ENCODE measurements at places on chromosomes 6 and 20.

GRCh38 chr6:22239261-22239921 lies 57.4 kb downstream of the PRL start:
- H3K27ac ChIP-seq = no peak overlapping the region
- peaks cover 2% of the 10 kb centered on the region for H3K4me1 ChIP-seq
- DNase-seq = no peak
- H3K36me3 ChIP-seq = no peaks in the 10 kb centered on the region

DNA sequence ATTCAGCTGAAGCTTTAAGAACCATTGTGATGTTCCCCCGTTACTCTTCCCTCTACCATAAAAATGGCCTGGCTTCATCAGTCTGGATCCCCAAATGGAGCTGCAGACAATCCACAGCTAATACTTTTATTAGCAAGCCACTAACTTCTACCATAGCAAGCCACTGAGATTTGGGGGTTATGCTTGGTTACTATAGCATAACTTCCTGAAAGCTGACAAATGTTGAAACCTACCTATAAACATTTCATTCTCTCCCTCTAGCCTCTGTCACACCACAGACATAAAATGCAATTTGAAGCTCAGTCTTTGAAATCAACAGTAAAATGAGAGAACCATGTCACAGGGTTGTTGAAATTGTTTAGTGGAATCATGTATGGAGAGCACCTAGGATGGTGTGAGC lies 3.0 kb upstream of the HTR1E start:
- H3K4me3 ChIP-seq = no peak overlapping the region
- H3K27ac ChIP-seq = no peak overlapping the region
- DNase-seq = no peak
- H3K4me1 ChIP-seq = peaks cover 10% of the 10 kb centered on the region
- H3K27me3 ChIP-seq = peaks cover 38% of the 10 kb centered on the region
- no peaks in the 10 kb centered on the region for H3K36me3 ChIP-seq

- no peaks in the 10 kb centered on the region for H3K27me3 ChIP-seq
- H3K27ac ChIP-seq = no peak overlapping the region
- H3K4me1 ChIP-seq = no peaks in the 10 kb centered on the region
- H3K4me3 ChIP-seq = no peak overlapping the region
Observed at GRCh38 chr6:128532827-128533226, 12.4 kb upstream of the PTPRK start.

GRCh38 chr6:28726569-28727309 lies 197.0 kb downstream of the TRIM27 start:
- H3K4me1 ChIP-seq = peaks cover 3% of the 10 kb centered on the region
- peaks cover 8% of the 10 kb centered on the region for H3K27me3 ChIP-seq
- H3K27ac ChIP-seq = no peak overlapping the region

DNA sequence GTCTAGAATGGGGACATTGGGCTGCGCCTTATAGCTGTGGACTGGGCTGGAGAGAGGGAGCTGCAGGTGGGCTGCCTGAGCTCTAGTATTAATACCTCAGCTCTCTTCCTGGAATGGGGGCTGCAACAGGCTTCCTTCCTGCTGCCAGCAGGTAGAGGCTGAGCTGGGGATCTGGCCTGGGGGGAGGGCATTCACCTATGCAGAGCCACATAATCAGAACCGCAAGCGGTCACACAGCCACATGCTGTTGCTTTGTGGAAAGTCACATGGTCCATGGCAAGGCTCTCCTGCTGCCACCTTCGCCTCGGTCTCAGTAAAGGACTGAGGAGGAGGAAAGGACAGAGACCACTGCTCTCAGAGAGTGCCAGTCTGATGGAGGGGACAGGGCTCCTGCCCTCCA lies 35.7 kb downstream of the ITPR3 start:
- no peaks in the 10 kb centered on the region for H3K4me1 ChIP-seq
- DNase-seq = no peak
- no peak overlapping the region for H3K4me3 ChIP-seq
- no peaks in the 10 kb centered on the region for H3K27me3 ChIP-seq
- peaks cover 50% of the 10 kb centered on the region for H3K36me3 ChIP-seq

GRCh38 chr20:16732506-16733152 lies 2.8 kb downstream of the SNRPB2 start:
- H3K4me1 ChIP-seq = no peaks in the 10 kb centered on the region
- H3K36me3 ChIP-seq = peaks cover 57% of the 10 kb centered on the region
- no peaks in the 10 kb centered on the region for H3K27me3 ChIP-seq
- H3K27ac ChIP-seq = no peak overlapping the region

GRCh38 chr20:58431134-58431533 lies 42.1 kb downstream of the VAPB start:
- H3K4me3 ChIP-seq = no peak overlapping the region
- H3K36me3 ChIP-seq = peaks cover 32% of the 10 kb centered on the region
- no peaks in the 10 kb centered on the region for H3K27me3 ChIP-seq
- peak overlapping the region; percentile 16 for H3K27ac ChIP-seq

DNA sequence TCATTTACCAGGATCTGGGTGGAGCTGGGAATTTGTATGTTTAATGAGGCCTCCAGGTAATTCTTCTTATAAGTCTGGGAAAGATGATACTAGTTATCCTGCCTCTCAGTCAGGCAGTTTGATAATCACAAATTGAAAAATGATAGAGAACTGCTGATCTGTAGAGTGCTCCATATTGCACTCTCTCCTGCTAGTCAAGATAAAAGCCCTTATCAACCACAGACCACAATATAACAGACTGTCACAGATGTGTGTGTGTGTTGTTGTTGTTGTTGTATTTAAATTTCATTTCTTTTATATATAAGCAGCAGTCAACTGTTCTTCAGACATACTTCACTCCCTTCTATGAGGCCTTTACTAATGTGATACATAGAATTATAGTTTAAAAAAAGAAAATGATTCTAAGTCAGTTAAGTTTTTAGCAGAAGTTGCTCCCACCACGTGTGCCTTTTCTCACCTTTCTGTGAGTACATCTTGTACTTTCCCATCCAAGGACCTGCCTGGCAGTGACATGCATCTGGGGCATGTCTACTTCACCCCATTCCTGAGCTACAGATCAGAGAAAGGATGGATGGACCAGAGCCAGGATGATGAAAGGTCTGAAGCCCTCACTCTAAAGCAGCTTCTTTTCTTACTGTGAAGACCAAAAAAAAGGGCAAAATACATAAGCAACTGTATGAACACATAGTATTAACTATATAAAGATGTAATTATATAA lies 29.8 kb downstream of the TENT5A start:
- no peaks in the 10 kb centered on the region for H3K36me3 ChIP-seq
- no peak for DNase-seq
- H3K27ac ChIP-seq = no peak overlapping the region
- H3K4me3 ChIP-seq = no peak overlapping the region

- H3K4me1 ChIP-seq = peaks cover 8% of the 10 kb centered on the region
- H3K36me3 ChIP-seq = no peaks in the 10 kb centered on the region
- DNase-seq = no peak
- no peak overlapping the region for H3K4me3 ChIP-seq
Observed at GRCh38 chr20:17875981-17876385, 92.6 kb downstream of the SNX5 start.

GRCh38 chr6:45538641-45539547 lies 161.2 kb upstream of the SUPT3H start:
- H3K36me3 ChIP-seq = peaks cover 20% of the 10 kb centered on the region
- DNase-seq = peak; percentile 63
- no peaks in the 10 kb centered on the region for H3K27me3 ChIP-seq
- no peak overlapping the region for H3K4me3 ChIP-seq
- H3K27ac ChIP-seq = peak overlapping the region; percentile 22

DNA sequence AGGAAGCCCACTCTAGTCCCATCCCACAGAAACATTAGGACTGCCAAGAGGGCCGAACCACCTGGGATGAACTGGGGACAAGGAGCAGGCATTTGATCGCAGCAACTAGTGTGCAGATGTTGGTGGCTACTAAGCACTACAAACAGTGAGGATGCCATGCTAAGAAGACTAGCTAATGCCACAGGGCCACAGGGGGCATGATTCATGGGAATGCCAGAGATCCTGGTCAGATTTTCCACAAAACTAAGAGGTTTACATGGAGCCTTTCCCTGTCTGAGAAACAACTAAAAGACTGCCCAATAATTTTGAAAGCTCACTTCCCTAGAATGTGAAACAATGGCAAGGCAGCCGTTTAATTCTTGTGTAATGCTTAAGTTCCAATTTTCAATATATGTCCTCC lies 375.9 kb upstream of the PTCHD4 start:
- no peaks in the 10 kb centered on the region for H3K4me1 ChIP-seq
- no peak overlapping the region for H3K27ac ChIP-seq
- no peak overlapping the region for H3K4me3 ChIP-seq
- no peaks in the 10 kb centered on the region for H3K27me3 ChIP-seq
- no peaks in the 10 kb centered on the region for H3K36me3 ChIP-seq
- DNase-seq = peak; percentile 5

DNA sequence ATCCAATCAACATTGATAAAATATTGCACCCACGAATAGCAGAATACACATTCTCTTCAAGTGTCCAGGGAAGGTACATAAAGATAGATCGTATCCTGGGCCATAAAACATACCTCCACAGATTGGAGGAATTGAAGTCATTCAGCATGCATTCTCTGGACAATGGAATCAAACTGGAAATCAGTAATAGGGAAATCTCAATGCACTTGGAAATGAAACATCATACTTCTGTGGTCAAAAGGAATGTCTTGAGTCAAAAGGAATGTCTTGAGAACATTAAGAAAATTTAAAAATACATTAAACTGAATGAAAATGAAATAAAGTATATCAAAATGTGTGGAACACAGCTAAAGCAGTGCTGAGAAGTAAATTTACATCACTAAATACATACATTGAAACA lies 138.8 kb downstream of the TFAP2A start:
- H3K27ac ChIP-seq = peak overlapping the region; percentile 40
- H3K36me3 ChIP-seq = no peaks in the 10 kb centered on the region
- no peaks in the 10 kb centered on the region for H3K27me3 ChIP-seq
- H3K4me1 ChIP-seq = no peaks in the 10 kb centered on the region
- DNase-seq = no peak

DNA sequence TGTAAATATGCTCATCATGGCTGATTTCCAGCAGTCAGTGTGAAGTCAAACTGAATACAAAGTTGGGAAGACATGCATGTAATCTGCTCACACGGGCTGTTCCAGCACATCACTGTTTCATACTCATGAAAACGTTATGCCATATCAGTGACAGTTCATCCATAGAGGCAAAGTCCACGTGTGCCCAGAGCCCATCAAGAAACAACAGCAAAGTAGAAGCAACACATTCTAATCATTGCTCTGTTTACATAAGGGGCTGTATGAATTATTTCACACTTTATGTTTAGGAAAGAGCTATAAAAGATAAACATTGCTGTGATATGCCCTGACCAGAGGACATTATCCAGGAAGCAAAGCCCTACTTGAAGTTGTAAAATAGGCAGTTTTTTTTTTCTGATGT lies 157.0 kb upstream of the ENPP5 start:
- H3K27me3 ChIP-seq = no peaks in the 10 kb centered on the region
- no peak for DNase-seq
- H3K36me3 ChIP-seq = no peaks in the 10 kb centered on the region

- no peak overlapping the region for H3K4me3 ChIP-seq
- no peaks in the 10 kb centered on the region for H3K27me3 ChIP-seq
- no peak overlapping the region for H3K27ac ChIP-seq
- no peaks in the 10 kb centered on the region for H3K4me1 ChIP-seq
- H3K36me3 ChIP-seq = no peaks in the 10 kb centered on the region
- DNase-seq = peak; percentile 46
Observed at GRCh38 chr6:129183681-129184301, 300.9 kb downstream of the LAMA2 start.

- H3K27ac ChIP-seq = no peak overlapping the region
- no peaks in the 10 kb centered on the region for H3K27me3 ChIP-seq
- no peaks in the 10 kb centered on the region for H3K4me1 ChIP-seq
Observed at GRCh38 chr20:3572151-3572550, 91.0 kb downstream of the GFRA4 start.

DNA sequence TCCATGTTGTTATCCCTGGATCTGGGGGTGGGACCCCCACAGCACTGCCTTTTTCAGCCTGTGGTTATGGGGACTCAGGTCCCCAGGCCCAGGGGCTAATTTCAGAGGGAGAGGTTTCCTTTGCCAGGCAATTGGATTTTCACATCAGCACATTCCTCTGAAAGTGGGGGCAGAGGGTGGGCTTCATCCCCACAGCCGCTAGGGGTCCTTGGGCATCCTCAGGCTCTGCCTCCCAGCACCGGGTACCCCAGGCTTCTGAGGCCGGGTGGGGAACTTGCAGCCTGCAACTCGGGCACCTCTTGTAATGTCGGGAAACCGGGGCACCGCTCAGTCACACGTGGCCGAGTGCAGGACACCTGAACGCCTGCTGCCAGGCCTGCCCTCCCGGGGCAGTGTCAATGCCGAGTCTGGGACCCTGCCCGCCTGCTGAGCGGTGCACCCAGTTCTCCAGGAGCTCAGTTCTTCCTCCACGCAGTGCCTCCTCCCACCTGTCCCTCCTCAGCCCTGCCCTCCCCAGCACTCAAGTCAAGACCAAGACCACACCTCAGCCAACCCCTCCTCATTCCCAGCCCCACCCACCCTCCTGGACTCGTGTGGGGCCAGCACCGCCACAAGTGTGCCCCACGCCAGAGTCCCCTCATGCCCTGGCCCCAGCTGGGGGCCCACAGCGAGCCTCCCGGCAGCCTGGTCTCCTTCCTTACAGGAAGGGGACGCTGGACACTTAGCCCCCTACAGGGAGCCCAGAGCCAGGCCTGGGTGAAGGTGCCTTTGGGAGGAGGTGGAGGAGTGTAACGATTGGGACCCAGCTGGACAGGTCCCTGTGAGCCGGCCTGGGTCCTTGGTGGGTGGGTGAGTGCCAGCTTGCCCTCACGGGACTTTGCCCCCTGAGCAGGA lies 8.8 kb upstream of the CHRNA4 start:
- peaks cover 73% of the 10 kb centered on the region for H3K27me3 ChIP-seq
- H3K27ac ChIP-seq = no peak overlapping the region
- H3K36me3 ChIP-seq = no peaks in the 10 kb centered on the region
- DNase-seq = no peak
- H3K4me3 ChIP-seq = no peak overlapping the region

DNA sequence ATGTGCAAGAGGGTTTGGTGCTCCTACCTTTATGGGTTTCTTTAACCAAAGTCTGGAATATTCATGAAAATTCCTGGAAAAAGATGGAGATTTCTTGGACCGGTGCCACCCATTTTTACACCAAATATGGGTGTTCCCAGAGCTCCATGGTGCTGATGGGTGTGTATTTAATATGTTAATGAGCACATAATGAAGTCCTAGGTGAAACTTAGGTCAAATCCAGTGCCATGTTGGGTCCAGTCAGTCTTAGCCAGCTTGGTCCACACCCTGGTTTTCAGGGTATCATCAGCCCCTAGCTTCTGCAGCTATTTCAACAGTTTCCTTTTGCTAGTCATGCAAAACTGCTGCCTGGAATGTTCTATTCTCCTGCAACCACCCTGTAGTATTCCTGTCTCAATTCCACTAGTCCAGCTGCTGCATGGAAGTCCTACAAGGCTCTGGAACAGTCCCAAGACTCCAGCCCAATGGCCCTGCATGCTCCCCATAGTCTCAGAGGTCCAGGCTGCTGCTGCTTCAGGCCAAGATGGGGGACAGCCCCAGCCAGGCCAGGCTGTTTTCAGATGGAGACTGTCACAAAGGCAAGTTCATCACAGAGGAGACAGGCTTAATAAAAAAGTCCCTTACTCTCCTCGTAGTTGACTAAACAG lies 31.8 kb downstream of the CST9L start:
- DNase-seq = no peak
- H3K4me1 ChIP-seq = no peaks in the 10 kb centered on the region
- H3K27ac ChIP-seq = no peak overlapping the region

GRCh38 chr20:34369265-34369664 lies 6.2 kb downstream of the ITCH start:
- H3K4me3 ChIP-seq = no peak overlapping the region
- peaks cover 56% of the 10 kb centered on the region for H3K36me3 ChIP-seq
- DNase-seq = no peak
- H3K4me1 ChIP-seq = peaks cover 11% of the 10 kb centered on the region
- no peak overlapping the region for H3K27ac ChIP-seq

Measured in mesenchymal stem cell (in vitro differentiated cells and primary cell).